ENCODE measurements at places on chromosomes 1 and 21. TPM values are rescaled to one million over a fixed set of nuclear protein-coding genes. Genes with fewer than 3 reads are reported as not detected.

The TSPAN1 gene
- 0.43 TPM for total RNA-seq

The STUM gene
- total RNA-seq = under 0.01 TPM

The VCAM1 gene
- total RNA-seq = 54.8 TPM

The LAMB3 gene
- 3.9 TPM for total RNA-seq

The TRIM67 gene
- not detected for total RNA-seq

The SHE gene
- total RNA-seq = not detected

The YY1AP1 gene
- total RNA-seq = 54.1 TPM

The S100B gene
- total RNA-seq = not detected

The NTNG1 gene
- total RNA-seq = 2.9 TPM

The ETS2 gene
- total RNA-seq = 36.7 TPM

The FAM72A gene
- total RNA-seq = 2.3 TPM

The C4BPB gene
- 0.32 TPM for total RNA-seq

The SPRR5 gene
- not detected for total RNA-seq

The ARMH1 gene
- total RNA-seq = 0.43 TPM

The NBPF6 gene
- not detected for total RNA-seq

The PSRC1 gene
- total RNA-seq = 23.3 TPM

The CFHR2 gene
- not detected for total RNA-seq

The ADCY10 gene
- total RNA-seq = not detected

The POU3F1 gene
- total RNA-seq = under 0.01 TPM

The LYPD8 gene
- under 0.01 TPM for total RNA-seq

The LCE3E gene
- not detected for total RNA-seq

The CACHD1 gene
- 11.9 TPM for total RNA-seq

The RPS6KA1 gene
- 6.9 TPM for total RNA-seq

The OPRD1 gene
- total RNA-seq = not detected

The CRP gene
- total RNA-seq = not detected

The RCC2 gene
- 74.7 TPM for total RNA-seq

Measured in fibroblast of villous mesenchyme (primary cell).